Upper lobe of right lung (tissue), 1 donor: ENCODE measurements at places on chromosomes 12 and 14. TPM values are rescaled to one million over a fixed set of nuclear protein-coding genes. Genes with fewer than 3 reads are reported as not detected.

DNA sequence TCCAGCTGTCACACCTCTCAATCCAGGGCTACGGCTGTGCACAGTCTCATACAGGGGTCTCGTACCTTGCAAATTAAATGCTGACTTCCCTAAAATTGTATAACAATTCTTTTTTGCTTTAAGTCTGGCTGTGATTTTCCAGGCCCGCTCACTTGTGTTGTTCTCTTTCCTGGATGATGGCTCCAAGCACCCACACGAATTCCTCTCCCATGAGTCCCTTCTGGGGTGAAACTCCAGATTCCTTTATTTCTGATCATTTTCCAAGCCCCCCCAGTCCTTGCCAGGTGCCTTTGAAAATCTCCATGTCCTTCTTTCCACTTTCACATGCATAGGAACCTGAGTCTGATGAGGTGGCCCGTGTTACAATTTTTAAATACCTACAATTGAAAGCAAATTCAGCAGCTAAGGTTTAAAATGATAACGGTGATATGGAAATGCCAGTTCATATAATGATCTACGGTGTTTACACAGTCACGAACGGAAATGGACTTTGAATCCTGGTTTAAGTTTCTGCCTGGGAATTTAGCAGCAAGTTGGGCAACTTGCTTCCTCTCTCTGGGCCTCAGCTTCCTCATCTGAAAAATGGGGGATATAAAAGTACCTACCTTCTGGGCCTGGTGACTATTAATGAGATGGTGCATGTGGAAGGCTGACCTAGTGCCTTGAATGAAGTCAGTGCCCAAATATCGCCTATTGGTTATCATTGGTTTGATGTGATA, 85.5 kb downstream of the STAB2 start:
- DNase-seq: no peak

SERPINA12 gene
- total RNA-seq: not detected

IFNG-AS1 gene
- total RNA-seq: not detected

FGF23 gene
- total RNA-seq: not detected

KERA gene
- not detected for total RNA-seq

KRT6C gene
- not detected for total RNA-seq

SRRM4 gene
- 0.12 TPM for total RNA-seq
